WERI-Rb-1 (cell line): ENCODE measurements at places on chromosomes 2 and 18.

- no peak for DNase-seq
Measured at GRCh38 chr2:239852272-239852671, 172.9 kb downstream of the NDUFA10 start.

DNA sequence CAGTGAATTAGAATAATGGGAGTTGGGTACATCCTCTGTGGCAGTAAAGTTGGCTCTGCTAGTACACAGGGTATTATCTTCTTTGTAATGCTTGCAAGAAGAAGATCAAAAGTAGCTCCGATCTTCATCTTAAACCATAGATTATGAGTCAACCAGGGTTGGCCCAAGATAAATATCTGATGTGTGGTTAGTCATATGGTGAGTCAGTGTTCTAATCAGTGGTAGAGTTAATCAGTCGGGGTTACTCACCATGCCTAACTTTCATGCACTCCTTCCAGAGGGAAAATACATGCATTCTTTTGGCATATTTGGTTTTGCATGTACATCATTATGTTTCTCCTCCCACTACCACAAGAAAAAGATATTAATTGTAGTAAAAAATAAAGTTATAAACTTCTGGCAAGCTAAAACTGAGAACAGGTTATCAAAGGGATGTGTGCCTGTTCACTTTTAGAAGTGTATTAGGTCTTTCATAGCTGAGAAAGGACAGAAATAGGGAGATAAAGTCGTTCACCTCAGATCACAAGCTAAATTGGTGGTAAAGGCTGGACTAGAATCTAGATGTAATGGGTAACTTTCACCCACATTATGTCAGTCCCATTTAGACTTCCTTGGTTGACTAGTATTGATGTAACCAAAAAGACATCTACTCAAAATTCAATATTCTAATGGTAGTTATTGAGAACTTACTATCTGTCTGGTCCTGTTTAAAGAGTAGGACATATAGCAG is 684.4 kb downstream of the IRS1 start:
- no peak for DNase-seq

- no peak for DNase-seq
Measured at GRCh38 chr18:11487390-11487789, 122.0 kb upstream of the SLC35G4 start.

DNA sequence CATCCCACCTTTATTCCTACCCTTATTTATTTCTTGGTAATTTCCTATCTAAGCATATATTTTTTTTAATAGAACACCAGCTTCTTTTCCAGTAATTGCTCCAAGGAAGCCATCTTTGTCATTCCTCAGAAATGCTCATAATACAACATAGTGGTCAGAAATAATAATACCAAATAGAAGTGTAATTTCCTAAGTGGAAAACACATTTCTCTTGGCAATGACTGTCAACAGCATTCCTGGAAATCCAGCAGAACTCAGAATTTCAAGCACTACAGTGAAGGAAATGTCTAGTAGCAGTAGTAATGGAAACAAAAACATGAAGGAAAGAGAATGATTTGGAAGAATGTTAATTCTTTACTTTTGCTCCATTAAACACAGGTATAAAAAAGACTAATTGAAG is 56.6 kb downstream of the GDF7 start:
- no peak for DNase-seq

DNA sequence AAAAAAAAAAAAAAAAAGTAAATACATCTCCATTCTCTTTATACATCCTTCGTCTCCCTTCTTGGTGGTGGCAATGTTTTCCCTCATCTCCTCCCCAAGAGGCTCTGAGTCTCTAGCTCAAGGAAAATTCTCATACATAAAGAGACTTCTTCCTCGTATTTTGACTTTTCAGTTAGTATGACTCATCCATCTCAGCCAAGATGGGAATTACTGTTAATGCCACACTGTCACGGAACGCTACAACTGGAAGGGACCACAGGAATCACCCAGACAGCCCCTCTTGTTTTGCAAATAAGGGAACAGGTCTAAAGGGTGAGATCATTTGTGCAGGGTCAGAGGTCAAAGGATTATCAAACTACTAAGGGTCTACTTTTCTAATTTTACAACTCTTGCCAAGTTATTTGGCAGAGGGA is 19.5 kb downstream of the NFE2L2 start:
- no peak for DNase-seq

DNA sequence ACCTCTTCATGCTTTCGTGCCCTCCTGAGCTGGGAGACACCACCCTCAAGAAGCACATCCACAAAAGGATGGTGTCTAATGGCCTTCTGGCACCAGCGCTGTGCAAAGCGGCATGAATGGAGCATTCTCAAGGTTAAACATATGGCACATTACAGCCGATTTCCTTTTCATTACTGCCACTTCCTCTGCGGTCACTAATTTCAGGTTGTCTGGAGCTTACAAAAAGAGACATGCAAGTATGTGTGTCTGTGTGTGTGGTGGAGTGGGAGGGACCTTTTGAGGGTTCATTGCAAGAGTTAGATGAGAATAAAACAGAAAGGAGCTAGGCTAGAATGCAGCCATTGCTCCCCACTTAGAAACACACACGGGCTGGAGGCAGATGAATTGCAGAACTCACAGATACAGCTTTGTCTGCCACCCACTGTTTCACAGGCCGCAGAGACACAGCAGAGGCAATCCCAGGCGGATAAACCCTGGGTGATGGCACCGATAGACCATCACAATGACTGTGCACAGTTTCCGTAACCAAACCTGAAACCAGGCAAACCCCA is 76.0 kb downstream of the TGIF1 start:
- peak; percentile 11 for DNase-seq

DNA sequence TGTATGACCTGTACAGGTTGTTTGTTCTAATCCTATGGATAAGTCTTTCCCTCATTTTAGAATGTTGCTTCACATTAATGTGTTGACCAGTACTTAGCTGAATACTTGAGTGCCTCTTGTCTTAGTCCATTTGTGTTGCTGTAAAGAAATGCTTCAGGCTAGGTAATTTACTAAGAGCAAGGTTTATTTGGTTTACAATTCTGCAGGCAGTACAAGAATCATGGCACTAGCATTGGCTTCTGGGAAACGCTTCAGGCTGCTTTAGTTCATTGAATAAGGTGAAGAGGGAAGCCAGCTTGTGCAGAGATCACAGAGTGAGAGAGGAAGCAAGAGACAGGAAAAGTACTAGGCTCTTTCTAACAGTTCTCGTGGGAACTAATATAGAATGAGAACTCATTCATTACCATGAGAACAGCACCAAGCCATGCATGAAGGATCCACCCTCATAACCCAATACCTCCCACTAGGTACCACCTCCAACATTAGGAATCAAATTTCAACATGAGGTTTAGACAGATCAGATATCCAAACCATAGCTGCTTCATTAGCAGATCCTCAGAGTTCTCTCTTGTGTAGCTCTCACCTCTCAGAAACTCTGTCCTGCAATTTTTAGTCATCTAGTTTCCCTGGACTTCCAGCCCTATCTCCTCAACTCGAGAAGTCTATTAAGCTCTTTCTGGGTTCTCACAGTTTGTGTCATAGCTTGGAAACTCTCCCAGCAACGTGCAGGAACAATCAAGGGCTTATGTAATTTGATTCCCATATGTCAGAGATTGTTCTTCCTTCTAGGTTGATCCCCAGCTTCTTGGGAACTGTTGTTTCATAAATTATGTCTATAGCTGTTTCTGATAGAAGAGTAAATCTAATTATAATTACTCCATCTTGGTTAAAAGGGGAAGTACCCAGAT is 2082.3 kb upstream of the CELF4 start:
- DNase-seq: no peak

- peak; percentile 25 for DNase-seq
Measured at GRCh38 chr18:74342416-74343043, 26.9 kb downstream of the C18orf63 start.

DNA sequence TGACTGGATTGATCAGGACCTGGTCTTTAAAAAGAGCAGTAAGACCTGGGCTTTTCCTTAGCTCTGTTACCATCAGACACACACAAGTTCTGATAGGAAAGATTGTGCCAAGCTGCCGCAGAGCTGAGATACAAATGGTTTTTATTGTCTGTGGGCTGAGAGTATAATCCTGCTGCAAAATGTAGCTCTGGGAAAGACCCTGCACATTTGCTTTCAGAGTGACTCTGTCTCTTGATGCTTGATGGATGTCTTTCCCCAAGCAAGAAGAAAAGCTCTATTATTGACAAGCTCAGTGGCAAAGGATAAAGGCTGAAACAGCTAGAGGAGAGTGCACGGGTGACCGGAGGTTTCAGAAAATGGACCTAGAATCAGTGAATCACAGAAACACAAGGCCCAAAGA is 95.3 kb upstream of the PARD3B start:
- DNase-seq: no peak

- DNase-seq: no peak
Measured at GRCh38 chr18:36663312-36663711, 165.5 kb downstream of the TPGS2 start.

- peak; percentile 73 for DNase-seq
Measured at GRCh38 chr2:437756-438393, 150.0 kb upstream of the ALKAL2 start.

DNA sequence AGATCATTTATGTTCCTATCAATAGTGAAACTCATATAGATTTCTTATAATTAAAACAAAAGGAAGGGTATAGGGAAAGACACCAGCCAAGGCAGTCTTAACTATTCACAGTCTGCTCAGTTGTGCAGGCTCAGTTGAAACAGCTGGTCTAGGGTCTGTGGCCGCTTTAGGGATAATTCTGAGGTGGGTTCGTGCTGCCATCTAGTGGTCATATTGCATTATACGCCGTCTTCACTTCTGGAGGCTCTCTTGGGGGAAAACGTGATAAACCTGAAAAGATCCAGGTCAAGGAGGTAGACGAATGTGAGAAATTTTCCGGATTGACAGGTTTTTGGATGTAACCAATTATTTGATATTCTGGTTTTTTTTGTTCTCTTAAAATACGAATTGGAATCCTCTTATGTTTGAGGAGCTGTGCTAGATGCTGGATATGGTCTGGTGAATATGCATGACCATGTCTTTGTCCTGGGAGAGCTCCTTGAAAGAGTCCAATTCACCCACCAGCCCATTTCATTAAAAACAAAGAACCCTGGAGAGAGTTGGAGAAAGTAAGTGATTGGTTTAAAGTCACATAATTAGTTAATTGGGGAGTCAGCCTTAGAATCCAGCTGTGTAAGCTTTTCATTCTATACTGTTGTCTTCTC is 492.4 kb downstream of the PLCL1 start:
- peak; percentile 72 for DNase-seq

GRCh38 chr2:26184555-26185303 is 11.8 kb downstream of the GAREM2 start:
- DNase-seq: no peak

DNA sequence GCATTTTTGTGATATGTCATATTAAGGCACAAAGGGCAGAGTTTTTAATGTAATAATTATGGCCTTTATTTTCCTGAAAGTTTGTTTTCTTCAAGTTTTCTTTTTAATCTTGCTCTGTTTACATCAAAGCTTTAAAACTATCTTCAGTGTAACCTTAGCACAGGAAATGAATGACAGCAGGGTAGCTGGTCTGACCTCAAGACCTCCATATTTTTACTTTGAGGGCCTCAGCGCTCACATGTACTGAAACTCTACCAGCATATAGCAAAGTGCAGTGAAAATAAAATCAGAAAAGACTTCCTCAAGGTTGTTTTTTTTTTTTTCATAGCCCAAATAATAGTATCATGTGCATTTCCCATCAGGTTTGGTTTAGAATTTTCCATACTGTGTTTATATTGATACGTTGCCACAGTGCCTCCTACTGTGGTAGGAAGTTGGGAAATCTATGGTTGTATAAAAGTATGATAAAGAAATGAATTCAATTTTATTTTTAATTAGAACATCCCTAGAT is 163.4 kb downstream of the UBE2E3 start:
- no peak for DNase-seq

GRCh38 chr2:31228717-31229116 is 5.2 kb upstream of the EHD3 start:
- DNase-seq: no peak

DNA sequence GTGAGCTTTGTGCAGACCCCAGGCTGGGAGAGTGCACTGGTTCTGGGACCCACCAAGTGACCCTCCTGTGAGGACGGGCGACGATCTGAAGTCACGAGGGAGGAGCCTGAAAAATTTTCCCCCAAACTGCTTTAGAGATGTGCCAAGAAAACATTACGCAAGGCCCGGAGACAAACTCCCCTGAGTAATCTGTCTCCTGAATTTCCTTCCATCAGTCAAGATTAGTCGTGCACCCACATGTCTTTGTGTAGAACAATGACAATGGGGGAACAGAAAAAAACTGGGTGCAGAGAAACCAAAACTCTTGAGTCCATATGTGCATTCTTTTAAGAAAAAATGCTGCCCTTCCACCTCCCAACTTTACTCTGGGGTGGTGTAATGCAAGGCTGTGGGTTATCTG is 12.6 kb upstream of the NCK2 start:
- no peak for DNase-seq

- DNase-seq: no peak
Measured at GRCh38 chr2:172329416-172329773, 98.0 kb upstream of the ITGA6 start.

DNA sequence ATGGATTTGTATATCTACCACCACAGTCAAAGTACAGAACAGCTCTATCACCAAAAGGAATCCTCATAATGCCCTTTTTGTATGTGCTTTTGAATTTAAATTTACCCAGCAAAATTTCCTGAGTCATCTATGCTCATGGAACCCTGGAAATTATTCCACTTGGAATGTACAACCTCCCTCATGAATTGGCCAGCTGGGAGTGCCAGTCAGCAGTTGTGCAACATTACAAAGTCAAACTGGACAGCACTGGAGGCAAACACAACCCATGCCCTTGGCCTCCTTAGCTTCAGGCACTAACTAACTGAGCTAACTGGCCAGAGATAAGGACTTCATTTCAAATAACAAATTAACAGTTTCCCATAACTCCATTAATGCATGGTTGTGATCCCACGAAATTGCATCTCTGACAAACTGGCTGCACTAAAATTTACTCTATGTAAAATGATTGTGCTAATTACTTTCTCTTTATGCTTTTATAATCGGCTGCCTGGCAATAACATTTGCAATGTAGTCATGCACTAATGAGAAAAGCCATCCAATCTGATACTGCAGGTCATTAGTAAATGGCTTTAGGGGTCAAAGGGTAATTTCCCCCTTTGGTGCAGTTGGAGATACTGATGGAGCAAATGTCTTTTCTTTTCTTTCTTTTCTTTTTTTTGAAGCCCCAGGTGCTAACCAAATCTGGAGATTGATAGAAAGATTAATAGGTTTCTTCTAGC is 270.5 kb downstream of the ACTR3 start:
- no peak for DNase-seq
